ENCODE measurements at places on chromosomes 2 and 18.

DNA sequence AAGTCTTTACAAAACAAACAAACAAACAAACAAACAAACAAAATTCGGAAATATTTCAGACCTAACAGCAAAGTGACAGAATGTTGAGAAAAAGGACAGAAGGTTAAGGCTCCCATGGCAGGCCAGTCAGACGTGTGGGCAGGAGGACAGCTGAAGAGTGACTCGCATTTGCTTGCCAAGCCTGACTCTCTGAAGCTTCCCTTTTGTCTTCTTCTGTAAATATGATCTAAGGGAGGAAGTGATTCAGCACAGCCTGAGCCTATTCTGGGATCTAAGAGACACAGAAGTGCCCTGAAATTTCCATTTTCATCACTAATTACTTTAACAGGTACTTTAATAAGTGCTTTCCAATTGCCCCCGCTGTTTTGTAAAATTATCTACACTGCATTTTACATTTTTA is 134.0 kb upstream of the LYPD1 start:
- peak; percentile 91 for DNase-seq

DNA sequence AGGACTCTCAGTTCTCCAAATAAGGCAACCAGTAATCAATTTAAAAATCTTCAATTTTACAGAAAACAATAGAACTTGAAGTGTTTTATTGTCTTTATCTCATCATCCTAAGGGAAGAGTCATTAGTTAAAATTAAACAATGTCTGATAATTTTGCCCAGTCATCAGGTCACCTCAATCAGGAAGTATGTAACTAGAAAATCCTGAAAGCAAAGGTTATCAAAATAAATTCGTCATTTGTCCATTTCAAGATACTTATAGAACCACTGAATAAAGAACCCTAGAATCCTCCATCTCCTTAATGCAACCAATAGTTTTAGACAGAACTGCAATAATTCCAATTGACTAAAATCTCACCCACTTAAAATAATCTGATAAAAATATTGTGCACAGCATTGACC is 115.2 kb downstream of the NCKAP5 start:
- DNase-seq = no peak

GRCh38 chr2:179129574-179130238 is 79.8 kb upstream of the CCDC141 start:
- no peak for DNase-seq

DNA sequence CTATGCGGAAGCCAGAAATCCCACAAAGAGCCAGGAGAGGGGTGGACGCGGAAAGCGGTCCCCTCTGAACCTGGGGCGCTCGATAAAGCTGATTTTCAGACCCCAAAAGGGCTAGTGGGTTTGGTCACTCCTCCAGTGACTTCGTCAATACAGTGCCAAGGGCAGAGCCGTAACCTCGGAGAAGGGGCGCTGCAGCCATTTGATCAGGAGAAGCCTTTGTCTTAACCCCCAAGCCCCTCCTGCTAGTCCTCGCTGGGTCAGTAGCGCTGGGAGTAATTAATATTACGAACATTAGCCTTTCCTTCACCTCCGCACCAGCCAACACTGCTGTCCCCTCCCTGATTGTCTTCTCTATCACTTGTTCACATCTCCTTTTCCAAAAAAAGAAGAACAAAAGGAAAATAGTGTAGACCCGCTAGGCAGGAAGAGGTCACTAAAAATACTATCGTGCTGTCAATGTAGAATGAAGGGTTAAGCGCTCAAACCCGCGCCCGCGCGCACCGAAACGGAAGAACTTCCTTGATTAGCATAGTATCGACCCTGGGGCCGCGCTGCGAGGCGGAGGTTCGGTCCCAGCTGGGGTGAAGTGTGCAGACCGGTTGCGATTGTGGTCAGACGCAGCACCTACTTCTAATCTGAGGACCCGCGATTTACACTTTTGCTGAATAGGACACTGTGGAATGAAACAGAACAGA is 63.2 kb upstream of the MAPRE2 start:
- no peak for DNase-seq

GRCh38 chr2:232842689-232843088 is 27.4 kb upstream of the SNORC start:
- peak; percentile 45 for DNase-seq

DNA sequence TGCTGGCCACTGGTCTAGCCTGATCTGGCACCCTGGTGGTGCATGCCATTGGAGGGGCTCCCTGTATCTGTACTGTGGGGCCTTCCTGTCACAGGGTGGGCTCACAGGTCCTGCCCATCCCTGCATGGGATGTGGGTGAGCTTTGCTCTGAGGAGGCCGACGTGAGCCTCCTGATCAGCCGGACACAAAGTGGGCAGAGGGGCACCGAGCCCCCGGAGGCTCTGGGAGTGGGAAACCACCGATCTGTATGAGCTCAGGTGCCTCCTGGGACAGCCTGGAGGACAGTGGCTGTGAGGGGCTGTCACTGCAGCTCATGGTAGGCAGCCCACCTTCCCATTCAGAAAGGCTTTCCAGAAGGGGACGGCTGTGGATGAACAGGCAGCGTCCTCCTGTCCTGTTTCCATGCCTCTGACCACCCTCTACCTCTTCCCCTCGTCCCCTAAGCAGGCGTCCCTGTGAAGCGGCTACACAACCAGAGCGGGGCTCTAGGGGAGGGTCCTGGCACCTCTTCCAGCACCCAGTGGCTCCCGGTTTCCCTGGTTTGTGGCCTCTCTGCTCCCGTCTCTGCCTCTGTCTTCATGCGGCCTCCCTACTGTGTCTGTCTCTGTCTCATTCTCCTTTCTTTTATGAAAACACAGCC is 112.5 kb upstream of the OTOS start:
- DNase-seq = no peak

GRCh38 chr2:234339501-234339900 is 157.4 kb downstream of the ARL4C start:
- DNase-seq = no peak

DNA sequence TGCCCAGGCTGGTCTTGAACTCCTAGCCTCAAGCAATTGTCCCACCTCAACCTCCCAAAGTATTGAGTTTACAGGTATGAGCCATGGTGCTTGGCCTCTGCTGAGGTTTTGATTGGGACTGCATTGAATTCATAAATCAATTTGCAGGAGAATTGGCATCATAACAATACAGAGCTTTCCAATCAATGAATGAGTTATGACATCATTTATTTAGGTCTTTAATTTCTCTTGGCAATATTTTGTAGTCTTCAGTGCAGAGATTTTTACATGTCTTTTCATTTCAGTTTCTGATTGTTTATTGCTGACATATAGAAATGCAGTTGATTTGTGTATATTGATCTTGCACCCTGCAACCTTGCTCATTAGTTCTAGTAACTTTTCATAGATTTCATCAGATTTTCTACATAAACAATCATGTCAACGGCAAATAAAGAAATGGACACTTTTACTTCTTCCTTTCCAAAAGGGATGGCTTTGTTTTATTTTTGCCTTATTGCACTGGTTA is 119.9 kb downstream of the TFCP2L1 start:
- no peak for DNase-seq

DNA sequence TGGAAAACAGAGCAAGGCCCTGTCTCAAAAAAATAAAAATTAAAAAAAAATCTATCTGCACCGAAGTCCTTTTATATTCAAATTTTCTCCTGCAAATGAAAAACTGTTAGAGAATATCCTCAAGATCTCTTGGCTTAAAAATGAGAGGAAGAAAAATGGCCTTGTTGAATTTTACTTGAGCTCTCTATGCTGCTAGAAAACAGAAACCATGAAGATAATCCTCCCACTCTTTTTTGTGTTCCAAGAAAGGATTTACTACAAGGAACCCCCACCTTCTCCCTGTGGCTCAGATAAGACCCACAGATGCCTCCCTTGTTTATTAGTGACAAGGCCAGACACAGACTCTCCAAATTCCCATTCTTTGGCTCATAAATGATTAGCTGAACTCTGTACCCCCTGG is 71.0 kb downstream of the SGPP2 start:
- no peak for DNase-seq

GRCh38 chr18:60010513-60010912 is 110.7 kb downstream of the PMAIP1 start:
- DNase-seq = no peak

DNA sequence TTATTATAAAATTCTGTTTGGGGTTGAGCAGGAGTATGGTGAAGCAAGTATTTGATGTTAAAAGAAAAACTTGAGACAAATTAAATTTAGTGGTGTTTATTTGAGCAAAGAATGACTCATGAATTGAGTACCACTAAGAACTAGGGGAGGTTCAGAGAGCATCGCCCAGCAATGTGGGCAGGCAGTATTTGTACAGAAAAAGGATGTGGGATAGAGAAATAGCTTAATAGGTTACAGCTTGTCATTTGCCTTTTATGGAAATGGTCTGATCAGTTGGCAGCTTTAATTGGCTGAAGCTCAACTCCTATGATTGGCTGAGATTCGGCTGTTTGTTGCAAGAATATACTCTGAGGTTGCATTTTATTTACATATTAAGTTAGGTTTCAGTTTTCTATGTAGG is 68.2 kb downstream of the LRATD1 start:
- no peak for DNase-seq

DNA sequence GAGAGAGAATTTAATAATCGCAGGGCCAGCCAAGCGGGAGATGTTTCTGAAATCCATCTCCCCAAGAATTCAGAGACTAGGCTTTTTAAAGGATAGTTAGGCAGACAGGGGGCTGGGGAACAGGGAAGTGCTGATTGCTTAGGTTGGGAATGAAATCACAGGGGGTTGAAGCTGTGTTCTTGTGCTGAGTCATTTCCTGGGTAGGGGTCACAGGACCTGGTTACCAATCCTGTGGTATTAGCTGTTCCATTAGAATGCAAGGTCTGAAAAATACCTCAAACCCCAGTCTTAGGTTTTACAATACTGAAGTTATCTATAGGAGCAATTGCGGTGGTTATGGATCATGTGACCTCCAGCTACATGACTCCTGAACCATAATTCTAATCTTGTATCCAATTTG is 4.6 kb downstream of the SP140 start:
- DNase-seq = peak; percentile 33

- peak; percentile 57 for DNase-seq
These were observed 23.2 kb upstream of the ZNF516 start for GRCh38 chr18:76518123-76518859.

DNA sequence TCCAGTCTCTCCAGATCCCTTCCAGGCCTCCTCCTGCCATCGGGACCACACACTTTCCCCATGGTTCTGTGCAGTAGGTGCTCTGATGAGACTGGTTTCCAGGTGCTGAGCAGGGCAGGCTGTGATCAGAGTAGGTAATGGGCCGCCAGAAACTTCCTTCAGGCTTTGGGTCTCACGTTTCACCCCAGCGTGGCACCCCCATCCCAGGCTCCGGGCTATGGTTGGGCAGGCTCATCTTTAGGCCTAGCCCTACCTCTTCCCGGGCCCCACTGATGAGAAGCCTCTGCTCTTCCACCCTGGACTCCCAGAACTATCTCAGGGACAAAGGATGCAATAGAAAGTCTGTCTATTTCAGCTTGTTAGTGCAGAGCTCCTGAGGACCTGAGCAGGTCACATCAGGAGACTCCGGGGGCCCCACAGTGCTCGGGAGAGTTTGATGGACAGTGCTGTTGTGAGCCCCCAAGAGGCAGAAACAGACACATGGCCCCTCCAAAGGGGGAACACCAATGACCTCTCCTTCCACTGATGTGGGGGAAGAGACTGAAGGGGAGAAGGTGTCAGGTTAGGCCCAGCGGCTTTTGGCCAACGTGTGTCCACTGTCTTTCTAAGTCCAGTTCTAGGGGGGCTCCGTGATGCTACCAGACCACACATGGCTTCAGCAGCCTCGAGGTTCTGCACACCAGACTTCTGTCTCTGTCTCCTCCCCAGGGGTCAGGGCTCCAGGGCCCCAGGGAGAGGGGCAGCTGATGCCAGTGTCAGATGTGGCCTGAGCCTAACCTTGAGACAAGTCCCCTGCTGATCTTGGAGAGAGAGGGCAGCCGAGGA is 5.8 kb upstream of the PROM2 start:
- no peak for DNase-seq

DNA sequence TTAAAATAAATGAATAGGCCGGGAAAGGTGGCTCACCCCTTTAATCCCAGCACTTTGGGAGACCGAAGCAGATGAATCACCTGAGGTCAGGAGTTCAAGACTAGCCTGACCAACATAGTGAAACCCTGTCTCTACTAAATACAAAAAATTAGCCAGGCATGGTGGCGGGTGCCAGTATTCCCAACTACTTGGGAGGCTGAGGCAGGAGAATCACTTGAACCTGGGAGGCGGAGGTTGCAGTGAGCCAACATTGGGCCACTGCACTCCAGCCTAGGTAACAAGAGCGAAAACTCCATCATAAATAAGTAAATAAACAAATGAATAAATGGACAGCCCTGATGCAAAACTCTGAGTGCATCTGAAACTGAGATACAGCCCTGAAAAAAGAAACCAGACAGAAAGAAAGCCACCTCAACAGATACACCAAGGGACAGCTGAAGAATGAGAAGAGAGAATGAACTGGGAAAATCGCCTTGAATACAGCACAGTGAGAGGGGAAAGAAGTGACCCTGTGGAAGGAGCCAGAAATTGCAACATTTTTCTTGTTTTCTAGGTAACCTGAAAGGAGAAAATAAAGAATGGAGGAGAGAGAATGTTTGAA is 64.4 kb downstream of the TRABD2A start:
- no peak for DNase-seq

GRCh38 chr2:36214691-36215090 is 140.9 kb upstream of the CRIM1 start:
- no peak for DNase-seq

Data from inflammatory macrophage (primary cell).